ENCODE measurements at places on chromosomes 5 and 9. TPM values are rescaled to one million over a fixed set of nuclear protein-coding genes. Genes with fewer than 3 reads are reported as not detected.

DNA sequence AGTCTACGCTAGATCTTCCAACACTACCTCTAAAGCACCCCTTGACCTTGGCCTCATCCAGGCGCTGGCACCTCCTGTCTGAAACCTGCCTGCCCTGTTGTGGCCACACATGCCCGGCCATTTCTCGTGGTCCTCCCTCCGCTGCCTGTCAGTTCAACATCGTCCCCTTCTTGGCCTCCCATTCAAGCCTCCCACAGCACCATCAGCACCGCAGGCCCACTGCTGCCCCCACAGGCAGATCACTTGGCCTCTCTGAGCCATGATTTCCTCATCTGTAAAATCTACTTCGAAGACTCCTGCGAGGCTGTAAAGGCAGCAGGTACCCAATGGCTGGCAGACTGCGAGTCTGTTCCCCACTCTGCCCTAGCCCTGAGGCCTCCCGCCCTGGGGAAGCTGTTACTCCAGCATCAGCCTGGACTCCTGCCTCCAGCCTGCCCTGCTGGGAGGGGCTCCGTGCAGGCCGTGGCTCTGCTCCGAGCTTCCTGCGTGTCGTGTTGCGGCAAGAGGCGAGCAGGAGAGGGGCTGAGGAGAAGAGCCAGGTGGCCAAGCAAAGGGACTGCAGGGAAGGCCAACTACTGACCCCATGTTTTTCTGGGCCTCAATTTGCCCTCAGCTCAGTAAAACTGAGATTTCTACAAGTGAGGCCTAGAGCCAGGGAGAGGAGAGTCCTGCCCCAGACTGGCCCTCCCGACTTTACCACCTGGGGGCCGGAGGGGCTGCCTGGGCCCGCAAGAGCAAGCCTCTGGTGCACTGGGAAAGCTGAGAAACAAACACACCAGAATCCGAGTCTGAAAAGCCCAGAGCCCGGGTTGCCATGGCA, 70.5 kb upstream of the LRRTM2 start:
- DNase-seq = no peak

- no peak for DNase-seq
Observed at GRCh38 chr5:81315336-81315735, 13.9 kb downstream of the ZCCHC9 start.

DNA sequence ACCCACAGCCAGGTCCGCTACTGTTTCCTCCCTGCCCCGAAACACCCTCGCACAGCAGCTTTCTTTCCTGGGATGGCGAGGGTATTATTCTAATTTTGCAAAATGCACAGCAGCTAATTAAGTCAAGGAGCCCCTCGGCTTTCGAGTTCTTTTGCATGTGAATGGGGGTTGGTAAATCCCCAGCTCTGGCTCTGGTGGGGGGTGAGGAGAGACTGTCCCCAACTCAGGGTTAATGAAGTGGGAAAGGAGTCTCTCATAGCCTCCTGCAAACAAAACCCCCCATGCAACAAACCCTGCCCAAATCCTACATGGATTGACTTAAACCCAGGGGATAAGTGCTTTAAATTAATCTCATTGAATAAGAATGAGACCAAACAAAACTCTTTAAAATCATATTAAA, 8.8 kb downstream of the BARHL1 start:
- no peak for DNase-seq

DNA sequence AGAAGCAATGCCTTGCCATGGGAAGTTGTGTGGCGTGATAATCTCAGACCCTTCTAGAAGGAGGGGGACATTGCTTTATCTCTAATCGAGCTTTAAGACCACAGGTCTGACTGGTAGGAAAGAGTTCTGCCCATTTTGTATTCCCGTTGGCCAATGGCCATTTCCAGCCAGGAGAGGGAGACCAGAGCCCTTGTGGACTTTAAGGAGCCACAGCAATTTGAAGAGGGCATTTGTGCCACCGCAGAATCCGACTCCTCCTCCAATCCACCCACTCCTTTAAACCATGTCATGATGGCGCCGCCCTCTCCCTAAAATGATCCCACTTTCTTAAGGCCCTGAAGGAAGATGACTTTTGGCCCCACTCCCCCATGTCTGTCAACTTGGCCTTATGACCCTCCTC, 560.5 kb upstream of the ADAMTS16 start:
- DNase-seq = no peak

GRCh38 chr5:137888863-137889759, at the start of gene PKD2L2:
TSS of gene PKD2L2 (plus strand) at chr5:137889457. CDS start at chr5:137889492, 35 bp downstream.
- DNase-seq = peak; percentile 21

DNA sequence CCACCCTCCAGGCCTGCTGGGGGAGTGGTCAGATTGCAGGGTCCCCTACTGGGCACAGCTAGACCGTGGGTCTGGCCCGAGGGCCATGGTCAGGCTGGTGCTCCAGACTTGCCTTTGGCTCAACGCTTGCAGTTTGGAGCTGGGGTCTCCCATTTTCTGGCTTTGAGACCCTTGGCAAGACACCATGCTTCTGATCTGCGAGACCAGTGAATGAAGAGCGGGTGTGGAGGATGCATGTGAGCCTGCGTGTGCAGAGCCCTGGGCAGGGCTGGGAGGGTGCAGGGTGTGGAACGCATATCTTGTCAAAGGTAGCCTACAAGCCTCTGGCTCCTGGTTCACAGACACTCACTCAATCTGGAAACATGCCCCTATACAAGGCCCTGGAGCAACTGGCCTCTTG, 6.1 kb upstream of the MRNIP start:
- DNase-seq = no peak

DNA sequence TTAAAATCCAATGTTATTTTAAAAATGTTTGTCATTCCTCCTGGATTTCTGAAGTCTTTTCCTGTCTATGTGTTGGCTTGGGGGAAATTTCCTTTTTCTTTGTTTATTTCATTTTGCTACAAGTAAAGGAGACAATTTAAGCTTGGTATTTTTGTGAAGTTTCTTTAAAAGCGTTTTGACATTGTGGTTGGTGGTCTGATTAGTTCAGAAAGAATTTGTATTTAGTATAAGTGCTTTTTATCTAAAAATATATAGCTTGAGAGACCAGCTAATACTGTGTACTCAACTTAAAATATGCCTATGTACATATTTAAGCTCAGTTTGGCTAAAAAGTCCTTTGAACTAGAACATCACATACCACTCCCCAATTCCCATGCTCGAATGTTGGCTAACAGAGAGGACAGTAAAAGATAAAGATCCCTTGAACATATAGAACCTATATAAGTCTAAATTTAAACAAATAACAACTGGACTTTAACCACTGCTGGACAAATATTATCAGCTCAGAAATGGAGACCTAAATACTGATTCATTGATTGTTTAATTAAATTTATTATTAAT, 237.6 kb downstream of the TLE4 start:
- DNase-seq = no peak

DNA sequence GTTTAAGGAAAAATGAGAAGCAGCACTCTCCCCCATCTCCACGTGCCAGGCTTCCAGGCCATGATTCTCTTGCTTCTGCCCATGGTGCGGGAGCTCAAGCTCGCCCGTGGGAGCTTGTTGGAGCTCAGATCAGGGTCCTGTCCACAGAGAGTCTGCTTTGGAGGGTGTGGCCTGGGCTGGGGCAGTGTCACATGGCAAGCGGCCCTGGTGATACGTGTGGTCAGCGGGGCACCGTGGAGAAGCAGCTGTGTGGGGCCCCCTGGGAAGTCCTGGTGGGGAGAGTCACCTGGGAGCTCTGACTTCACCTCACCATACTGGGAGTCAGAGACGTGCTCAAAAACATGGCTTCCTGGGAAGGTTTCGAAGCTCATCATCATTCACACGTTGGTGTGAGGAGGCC, 275.3 kb downstream of the GADD45G start:
- DNase-seq = no peak

DNA sequence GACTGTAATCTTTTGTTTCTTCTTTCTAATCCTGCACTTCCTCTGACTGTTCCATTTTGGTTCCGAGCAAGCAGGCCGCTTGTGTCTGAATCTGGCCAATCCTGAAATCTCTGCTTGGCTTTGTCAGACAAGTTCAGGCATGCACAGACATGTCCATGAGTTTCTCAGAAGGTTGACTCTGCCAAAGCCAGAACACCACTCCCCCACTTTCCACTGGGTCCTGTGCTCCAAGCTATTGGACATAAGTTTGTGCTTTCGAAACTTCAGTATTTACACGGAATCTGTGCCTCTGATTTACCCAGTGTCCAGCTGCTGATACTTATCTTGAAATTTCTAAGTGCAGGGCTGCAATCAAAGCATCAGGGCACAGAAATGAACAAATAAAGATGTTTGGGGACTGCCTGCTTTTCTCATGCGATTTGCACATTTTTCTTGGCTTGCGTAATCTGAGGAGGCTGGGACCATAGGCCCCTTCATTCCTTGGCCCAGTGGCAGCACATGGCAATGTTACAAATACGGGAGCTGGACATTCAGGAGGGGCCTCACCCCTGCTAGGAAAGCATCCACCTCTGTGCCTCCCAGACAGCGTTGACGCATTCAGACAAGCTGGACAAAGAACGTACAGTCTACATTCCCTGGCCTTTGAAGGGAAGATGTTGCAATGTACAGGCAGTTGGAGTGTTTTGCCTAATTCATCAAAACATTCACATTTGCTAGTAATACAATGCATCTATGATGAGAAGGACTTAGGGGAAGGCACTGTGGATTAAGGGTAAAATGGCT, 209.2 kb upstream of the PAPPA start:
- DNase-seq = peak; percentile 99

DNA sequence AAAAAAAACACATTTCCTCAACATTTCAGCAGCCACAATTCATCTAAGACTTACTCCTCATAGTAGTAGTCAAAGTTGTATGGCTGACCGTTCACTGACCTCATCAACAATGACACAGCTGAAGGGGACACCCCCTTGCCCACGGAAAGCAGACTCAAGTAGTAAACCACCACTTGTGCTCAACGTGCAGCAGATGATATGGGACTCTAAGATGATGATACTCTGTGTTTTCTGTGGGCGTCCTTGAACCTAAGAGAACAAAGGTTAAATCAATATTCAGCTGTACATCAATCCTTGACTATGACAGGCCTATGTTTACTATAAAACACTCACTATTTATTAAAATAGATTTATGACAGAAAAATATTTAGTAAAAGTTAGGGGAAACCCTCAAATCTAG, 71.6 kb downstream of the SETX start:
- DNase-seq = no peak

- DNase-seq = no peak
Observed at GRCh38 chr5:112534611-112535255, 115.7 kb upstream of the EPB41L4A start.

DNA sequence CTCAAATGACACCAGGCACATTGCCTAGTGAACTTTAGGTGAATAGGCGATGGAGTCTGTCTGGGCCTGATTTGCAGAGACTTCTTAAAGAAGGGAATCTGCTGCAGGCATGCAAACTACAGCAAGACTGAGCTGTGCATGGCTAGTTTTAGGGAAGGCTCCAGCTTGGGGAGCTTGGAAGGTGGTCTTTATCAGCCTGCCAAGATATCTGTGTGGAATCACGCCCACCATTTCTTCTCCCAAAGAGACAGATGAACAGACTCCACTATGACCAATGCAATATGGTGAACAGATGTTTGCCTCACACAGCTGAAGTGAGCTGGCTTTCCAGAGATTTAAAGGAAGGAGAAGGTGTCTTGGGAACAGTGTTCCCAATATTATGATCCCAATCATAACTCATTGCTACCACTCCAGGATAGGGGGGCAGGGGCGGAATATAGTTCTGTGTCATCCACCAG, 129.0 kb upstream of the HMHB1 start:
- DNase-seq = no peak

DNA sequence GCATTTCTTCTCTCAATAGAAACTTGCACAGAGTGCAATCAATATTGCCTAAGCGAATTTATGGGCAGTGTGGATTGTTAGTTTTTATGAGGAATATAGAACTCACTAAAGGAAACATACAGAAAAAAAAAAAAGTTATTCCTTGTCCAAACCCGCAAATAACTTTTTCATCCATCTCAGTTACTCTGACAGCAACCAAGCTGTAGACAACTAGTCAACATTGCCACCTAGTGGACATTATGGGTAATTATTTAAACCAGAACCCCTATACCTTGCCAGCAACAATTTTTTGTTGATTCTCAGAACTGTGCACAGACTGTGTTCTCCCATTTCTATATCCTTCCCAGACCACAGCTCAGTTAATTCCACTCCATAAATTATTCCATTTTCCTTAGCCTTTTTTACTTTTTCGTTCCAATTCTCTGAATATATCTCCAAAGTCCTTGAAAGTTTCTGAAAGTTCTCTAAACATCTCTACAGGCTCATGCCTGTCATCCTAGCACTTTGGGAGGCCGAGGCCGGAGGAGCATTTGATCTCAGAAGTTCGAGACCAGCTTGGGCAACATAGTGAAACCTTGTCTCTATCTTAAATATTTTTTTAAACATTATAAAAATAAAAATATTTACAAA, 2.6 kb upstream of the AFAP1L1 start:
- DNase-seq = no peak

- no peak for DNase-seq
Observed at GRCh38 chr9:115191667-115192066, 73.7 kb upstream of the TNC start.

DNA sequence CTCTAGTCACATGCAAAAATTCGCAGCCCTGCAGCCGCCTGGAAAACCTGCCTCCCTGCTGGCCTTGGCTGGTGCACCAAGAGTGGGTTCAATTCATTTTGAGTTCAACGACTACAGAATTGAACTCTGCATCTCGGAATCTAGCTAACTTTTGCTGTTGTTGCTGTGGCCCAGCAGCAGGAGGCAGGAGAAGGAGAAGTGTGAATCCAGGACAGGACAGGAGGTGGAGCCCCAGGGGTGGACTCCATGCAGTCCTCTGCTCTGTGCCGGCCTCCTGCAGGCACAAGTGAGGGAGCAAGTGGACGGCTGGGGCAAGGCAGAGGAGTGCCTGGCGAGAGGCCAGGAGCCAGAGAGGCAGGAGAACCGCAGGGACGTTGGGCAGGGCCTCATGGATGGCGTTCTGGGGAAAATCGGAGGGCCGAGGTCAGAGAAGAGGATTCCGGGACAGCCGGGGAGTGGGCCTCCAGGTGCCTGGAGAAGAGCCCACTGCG, 214.2 kb downstream of the FANCC start:
- no peak for DNase-seq

GRCh38 chr9:32378993-32379729, 5.3 kb upstream of the ACO1 start:
- no peak for DNase-seq

The TICAM2 gene
- 1.2 TPM for polyA plus RNA-seq

The CMYA5 gene
- polyA plus RNA-seq = 1.4 TPM

The PRR7 gene
- 1.6 TPM for polyA plus RNA-seq

The RALGPS1 gene
- polyA plus RNA-seq = 1.7 TPM
